ENCODE measurements at places on chromosomes 7 and 10. TPM values are rescaled to one million over a fixed set of nuclear protein-coding genes. Genes with fewer than 3 reads are reported as not detected.

DNA sequence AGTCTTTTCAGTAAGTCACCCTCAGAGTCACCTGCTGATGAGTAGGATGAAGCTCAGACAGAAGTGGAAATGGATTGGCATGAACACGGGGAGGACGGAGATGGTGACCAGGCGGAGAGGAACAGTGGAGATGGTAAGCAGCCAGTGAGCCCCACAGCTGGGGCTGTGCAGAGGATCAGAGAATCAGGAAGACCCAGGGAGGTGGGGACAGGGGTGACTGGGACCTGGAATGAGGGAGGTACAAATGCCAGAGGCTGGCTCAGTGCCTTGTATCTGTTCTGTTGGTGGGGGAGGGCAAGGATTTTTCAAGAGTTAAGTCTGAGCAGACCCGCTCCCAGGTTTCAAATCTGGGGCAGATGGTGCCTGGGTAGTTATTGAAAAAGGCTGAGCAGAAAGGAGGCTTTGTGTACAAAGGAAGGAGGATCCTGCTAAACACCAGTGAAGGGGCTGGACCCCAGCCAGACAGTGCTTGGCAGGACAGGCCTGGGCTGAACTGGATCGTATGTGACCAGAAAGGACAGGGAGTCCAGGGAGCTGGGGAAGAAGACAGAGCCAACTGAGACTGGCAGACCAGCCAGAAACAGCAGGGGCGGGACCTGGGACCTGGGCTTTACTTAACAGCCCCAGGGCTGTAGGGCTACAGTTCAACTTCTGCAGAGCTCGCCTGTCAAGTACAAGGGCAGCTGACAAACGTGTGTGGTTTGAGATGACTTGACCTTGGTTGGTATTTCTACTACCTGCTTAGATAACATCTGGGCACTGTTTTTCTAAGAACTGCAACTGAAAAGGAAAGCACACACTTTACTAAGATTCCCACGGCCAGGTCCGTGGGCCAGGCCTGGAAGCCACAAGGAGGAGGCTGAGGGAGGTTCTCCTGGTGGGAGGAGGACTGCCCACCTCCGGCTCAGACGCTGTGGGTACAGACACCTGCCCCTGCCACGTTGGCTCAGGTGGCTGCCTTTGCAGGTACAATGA lies 13.2 kb upstream of the FRMPD2 start:
- DNase-seq: no peak

- no peak for DNase-seq
Observed at GRCh38 chr7:98000356-98000755, 10.4 kb upstream of the OCM2 start.

DNA sequence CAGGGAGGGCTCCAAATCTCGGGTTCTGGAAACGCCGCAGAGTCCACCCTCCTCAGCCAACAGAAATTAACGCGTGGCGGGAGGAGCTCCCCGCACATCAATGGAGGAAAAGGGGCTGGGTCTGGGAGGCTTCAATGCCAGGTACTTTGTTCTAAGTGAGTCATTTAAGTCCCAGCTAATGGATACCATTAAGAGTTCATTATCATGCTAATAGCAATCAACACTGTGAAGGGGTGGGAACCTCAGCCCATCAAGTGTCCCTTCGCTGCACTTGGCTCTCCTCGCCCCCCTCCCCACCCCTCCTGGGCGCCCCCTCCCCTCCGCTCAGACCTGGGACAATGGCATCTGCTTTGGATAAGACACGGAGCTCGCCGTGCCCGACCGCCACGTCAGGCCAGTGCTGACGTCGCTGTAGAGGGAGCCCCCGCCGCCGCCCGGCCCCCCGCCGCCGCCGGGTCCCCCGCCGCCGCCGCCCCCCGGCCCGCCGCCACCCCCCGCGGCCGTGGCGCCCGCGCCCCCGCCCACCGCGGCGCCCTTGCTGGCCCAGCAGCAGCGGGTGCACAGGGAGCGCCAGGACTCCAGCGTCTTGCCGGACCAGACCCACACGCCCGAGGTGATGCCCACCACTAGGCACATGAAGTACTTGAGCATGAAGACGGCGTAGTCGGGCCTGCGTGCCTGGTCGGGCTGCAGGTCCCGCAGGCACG lies 2.9 kb downstream of the FZD8 start:
- no peak for DNase-seq

GRCh38 chr7:44845451-44845850 lies 2.4 kb downstream of the H2AZ2 start:
- DNase-seq: no peak

- DNase-seq: no peak
Observed at GRCh38 chr10:78763234-78763633, 305.5 kb upstream of the ZMIZ1 start.

DNA sequence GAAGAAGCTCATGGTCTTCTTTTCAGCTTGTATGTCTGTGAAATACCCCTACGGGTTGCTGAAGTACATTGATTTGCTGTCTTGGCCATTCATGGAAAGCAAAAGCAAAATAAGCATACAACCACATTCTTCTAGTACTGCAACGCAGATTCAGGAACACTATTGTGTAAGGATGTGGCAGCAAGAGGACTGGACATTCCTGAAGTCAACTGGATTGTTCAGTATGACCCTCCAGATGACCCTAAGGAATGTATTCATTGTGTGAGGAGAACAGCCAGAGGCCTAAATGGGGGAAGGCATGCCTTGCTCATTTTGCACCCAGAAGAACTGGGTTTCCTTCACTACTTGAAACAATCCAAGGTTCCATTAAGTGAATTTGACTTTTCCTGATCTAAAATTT lies 133.4 kb upstream of the ANKRD1 start:
- no peak for DNase-seq

DNA sequence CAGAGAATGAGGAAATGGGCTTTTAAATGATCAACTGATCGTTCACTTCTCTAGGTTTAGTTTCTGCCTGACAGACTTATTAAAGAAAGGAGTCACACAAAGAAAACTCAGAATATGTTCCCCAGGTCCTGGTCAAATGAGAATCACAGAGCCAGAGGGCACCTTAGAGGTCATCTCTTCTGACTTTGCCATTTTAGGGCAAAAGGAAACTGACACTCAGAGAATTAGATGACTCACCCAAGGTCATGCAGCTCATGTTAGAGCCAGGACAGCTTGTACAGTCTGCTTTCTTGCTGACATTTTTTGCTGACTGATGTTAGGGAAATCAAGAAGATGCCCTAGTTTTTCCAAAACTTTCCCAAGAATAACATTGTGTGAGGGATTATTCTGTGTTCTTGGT lies 312.7 kb upstream of the SP8 start:
- no peak for DNase-seq

GRCh38 chr7:141200191-141201108 lies 126.6 kb downstream of the TMEM178B start:
- no peak for DNase-seq

DNA sequence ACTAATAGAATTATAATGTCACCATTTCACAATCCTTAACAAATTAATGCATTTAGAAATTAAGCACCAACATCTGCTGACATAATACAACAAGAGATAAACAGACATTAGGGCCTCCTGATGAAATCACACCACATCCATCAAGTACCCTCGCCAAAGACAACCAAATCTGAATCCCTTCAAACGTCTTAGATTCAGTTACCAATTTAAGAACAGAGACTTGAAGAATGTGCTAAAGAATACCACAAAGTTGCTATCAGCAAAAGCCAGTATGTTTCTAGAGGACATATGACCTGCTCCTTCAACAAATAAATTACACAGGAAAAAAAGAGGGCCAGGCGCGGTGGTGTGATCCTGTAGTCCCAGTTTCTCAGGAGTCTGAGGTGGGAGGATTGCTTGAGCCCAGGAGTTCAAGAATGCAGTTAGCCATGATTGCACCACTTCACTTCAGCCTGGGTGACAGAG lies 144.5 kb downstream of the REEP3 start:
- no peak for DNase-seq

- DNase-seq: no peak
Observed at GRCh38 chr10:61304746-61305145, 148.4 kb downstream of the TMEM26 start.

- DNase-seq: no peak
Observed at GRCh38 chr10:95480901-95481491, 80.2 kb downstream of the SORBS1 start.

DNA sequence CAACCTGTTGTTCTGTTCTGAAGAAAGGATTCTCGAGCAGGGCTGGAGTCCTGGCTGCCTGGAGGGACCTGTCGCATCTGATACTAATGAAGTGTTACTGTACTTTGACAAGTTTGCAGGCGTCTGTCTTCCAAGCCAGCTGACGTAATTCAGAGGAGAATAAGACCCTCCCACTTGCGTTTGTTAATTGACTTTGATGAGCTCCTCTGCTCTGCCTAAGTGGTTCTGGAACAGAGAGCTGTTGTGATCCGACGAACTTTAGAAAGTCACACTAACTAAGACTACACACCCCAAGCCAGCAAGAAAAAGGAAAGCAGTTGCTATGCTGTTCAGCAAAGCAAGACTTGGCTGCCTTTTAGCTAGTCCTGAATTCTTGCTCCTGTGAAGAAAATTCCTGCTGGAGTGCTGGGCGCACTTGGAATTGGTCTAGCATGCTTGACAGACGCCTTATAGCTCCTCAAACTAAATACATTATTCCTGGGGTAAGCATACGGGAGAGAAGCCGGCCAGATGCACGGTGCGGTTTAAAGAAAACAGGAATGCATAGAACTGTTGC lies 200.3 kb downstream of the CACNB2 start:
- DNase-seq: no peak

DNA sequence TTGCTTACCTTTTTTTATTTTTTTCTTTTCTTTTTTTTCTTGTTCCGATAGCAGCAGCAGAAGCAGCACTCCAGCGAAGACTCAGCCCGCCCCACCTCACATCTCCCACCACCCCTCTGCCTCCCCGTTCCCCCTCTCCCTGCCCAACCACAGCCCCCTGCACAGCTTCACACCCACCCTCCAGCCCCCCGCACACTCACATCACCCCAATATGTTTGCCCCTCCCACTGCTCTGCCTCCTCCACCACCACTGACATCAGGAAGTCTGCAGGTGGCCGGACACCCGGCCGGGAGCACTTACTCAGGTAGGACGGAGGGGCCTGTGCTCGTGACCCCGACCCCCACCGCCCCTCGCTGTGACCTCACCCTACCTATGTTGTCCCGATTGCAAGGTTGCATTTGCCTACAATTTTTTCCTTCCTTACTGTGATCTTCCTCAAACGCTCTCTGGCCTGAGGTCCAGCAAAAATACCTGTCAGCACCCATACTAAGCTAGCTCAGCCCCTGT lies 367.2 kb upstream of the GALNT17 start:
- no peak for DNase-seq

DNA sequence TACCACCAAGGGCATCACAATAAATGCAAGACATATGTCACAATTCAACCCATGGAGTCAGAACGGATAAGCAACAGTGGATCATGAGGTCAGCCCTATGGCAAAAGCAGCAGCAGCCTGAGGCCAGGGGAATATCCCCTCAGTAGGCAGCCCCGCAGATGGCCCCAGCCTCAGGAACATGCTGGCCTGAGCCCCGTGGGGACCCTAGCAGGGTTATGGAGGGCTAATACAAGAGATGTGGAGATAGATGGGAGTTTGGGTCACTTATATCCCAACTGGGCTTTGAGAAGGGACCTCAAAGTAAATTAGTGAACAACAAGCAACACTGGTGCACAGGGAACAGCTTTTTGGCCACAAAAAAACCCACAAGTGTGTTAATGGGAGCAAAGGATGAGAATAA lies 9.1 kb downstream of the TMEM72 start:
- no peak for DNase-seq

DNA sequence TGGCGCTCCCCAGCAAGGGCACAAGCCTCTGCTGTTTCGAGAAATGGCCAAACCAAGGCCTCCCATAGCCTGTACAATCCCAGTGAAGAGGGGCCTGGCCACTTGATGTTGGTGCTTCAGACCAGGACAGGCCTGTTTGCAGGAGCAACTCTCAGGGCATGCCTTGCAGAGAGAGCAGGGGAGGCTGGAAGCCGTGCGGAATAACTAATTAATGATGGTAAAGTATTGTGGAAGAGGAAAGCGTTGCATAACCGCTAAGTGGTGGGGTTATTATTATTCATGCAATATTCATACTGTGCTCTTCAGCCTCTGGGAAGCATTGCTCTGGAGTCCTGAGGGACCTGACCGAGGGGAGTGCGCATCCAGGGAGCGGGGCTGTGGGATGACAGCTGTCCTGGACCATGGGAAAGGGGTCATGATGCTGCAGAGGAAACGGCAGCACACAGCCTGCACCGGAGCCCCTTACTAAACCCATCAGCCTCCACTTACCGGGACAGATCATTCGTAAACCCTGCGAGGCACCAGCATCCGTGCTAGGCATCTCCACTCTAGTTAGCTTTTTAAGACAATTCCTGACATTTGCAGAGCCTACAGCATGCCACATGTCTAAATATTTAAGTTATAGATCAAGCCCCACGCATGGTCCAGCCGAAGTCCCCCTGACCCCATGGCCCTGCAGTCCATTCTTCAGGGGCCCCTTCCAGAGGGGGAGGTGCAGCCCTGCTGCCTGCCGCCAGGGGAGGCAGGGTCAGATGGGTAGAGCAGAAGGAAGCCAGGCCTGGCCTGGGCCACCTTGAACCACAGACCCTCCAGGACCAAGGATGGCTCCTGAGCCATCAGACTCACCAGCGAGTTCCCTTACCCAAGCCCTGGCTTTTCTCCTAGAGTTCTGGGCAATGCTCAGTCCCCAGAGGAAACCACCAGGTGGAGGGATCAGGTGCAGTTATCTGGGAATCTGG lies 11.6 kb downstream of the TMEM273 start:
- no peak for DNase-seq

DNA sequence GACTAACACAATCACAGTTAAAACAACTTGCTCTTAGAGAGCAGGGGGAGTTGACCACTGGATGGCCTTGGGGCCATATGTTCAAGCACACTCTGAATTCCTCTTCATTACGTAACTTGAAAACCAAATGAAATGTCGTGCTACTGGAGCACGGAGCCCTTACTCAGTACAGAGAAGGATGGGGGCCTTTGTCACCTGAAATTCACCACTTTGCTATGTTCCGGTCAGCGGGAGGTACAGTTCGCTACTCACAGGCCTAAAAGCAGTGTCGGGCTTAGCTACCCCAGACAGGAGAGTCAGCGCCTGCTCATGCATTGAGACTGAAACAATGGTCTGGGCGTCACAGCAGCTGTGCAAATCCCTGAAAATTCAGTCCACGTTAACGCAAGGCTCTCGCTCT lies 39.6 kb downstream of the GLI3 start:
- DNase-seq: no peak

GRCh38 chr10:96986200-96986856 lies 154.2 kb downstream of the LCOR start:
- no peak for DNase-seq

The CUEDC2 gene
- 73.4 TPM for total RNA-seq

The ADGRA1 gene
- 0.28 TPM for total RNA-seq

The ADRB1 gene
- total RNA-seq: 1.4 TPM

The PLEKHS1 gene
- total RNA-seq: not detected

The INA gene
- total RNA-seq: 4.4 TPM

All from sigmoid colon (tissue), 7 donors.